ENCODE measurements at places on chromosomes 12 and 14.

GRCh38 chr12:39490500-39491282 lies 47.8 kb upstream of the KIF21A start:
- no peak for DNase-seq

- DNase-seq = no peak
These were observed at the start of gene CCDC197 for GRCh38 chr14:93997082-93997481. Gene CCDC197, plus strand, starts transcription at chr14:93997301. Its CDS starts 831 bp downstream, at chr14:93998132.

GRCh38 chr14:94310248-94310647 lies 12.9 kb downstream of the SERPINA6 start:
- DNase-seq = no peak

- DNase-seq = no peak
These were observed 31.1 kb upstream of the TMX1 start for GRCh38 chr14:51208982-51209381.

- DNase-seq = peak; percentile 25
These were observed 46.5 kb downstream of the PAPLN start for GRCh38 chr14:73283608-73284379.

DNA sequence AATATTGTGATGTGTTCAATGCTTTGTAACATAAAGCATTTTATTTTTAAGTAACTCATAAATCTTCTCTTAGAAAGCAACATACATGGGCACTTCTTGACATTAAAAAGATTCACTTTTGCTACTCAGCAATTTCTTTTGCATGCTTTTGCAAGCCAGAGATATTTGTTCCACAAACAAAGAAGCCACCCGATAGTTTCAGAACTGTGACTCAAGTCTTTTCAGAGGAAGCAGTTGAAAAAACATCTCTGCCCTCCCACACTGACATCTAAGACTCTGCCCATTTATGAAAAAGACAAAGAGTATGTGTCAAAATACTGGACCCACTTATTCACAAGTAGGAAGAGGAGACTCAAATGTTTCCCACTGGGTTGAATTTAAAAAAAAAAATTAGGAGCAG lies 7.5 kb downstream of the APPL2 start:
- no peak for DNase-seq

DNA sequence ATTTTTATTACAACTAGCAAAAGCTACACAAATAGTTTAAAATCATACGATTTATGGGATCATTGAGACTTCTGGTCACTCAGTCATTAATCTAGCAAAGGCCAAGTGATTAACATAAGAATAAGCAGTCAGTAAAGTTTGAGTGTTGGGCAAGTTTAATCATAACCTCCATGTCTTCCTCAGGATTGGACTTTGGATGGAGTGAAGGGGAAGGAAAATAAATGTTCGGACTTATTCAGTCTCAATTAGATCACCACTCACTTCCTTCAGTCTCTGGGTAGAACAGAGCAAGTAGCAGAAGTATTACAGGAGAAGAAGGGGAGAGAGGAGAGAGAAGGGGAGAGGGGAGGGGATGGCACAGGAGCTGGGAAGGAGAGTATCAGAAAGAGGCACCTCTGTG lies 31.4 kb downstream of the CPM start:
- DNase-seq = no peak

DNA sequence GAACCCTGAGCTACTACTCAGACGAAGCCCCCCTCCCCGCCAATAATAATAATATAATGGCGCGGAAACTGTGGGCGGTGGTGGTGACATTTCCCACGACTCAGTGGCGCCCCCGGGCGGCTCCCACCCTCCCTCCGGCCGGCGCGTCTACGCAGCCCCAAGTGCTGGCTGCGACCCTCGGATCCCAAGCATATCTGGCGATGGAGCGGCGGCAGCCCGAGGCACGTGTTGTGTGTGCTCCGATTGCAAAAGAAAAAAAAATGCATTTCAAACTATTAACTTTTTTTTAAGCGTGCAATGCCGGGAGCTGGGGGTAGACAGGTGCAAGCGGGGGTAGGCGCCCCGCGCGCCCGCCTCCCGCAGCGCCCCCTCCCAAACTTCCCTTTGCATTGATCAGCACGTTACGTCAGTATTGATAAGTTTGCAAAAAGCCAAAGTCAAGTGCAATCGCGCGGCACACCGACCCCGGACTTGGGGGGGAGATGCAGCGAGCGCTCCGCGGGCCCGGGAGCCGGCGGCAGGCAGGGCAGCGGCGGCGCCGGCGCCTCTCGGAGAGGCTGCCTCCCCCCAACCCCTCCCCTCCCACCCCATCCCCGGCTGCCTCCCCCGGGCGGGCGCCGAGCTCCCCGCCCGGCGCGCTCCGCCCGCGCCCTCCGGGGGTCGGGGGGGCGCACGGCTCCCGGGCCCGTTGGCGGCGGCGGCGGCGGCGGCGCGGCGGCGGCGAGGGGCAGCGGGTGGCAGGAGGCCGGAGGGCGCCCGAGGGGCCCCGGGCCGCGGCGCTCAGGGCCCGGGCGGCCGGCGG lies 113.1 kb upstream of the MYL2 start:
- peak; percentile 67 for DNase-seq

DNA sequence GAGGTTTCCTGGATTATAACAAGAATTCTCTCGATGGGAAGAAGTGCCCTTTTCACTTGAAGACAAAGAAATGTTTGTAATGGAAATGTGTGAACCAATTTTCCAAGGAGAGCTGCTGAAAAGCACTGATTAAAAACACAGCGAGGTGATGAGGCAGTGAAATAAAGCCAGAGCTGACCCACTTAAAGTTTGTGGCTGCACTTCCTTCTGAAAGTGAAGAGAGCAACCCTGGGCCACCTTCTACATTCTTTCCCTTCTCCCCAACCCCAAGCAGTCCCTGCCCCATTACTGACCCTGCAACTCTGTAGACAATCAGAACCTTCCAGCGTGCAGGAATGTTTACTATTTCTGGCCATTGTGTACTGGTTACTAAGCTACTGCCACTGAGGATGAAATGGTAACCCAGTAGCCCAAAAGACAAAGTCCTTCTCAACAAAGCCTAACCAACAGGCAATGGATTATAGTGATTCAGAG lies 173.9 kb downstream of the TTC7B start:
- DNase-seq = no peak

All from nephron progenitor cell (in vitro differentiated cells).